HuH-7 (cell line): ENCODE measurements at places on chromosomes 12 and 14.
A peak's percentile ranks its signal among the peaks of the same experiment; 100 is the strongest.

- no peak for DNase-seq
Measured at GRCh38 chr14:47208434-47208833, 467.0 kb downstream of the MDGA2 start.

- DNase-seq = no peak
Measured at GRCh38 chr12:11822081-11822834, 172.8 kb downstream of the ETV6 start.

DNA sequence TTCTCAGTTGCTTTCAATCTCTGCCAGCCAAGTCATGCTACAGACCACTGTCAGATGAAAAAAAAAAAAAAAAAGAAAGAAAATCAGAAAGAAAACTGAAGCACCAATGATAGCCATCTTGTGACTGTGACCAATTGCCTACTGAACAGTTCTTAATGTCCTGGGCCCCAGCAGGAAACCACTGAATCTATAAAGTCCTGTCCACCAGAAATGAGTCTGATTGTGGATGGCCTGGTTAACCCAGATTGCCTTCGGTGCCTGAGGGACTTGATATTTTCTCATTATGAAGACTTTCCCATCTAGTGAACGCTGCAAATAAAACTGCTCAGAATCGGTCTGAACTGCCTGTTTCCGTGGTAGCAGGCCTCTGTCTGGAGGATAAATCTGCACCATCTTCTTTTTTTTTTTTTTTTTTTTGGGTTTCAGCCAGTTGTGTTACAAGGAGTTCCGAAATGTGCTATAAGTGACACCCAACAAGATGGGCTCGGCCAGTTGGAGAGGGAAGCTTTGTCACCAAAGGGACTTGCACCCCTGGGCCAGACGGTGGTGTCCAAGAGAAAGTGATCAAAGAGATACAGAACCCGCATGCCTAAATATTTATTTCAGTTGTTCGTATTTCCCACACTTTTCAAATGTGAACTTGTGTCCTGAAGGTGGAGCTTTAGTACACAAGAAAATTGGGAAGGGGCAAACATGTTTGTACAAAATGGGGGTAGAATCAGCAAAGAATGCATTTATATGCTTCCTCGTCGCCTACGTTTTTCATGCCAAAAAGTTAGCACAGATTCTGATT lies 3.0 kb upstream of the PLXNC1 start:
- DNase-seq = peak; percentile 62

DNA sequence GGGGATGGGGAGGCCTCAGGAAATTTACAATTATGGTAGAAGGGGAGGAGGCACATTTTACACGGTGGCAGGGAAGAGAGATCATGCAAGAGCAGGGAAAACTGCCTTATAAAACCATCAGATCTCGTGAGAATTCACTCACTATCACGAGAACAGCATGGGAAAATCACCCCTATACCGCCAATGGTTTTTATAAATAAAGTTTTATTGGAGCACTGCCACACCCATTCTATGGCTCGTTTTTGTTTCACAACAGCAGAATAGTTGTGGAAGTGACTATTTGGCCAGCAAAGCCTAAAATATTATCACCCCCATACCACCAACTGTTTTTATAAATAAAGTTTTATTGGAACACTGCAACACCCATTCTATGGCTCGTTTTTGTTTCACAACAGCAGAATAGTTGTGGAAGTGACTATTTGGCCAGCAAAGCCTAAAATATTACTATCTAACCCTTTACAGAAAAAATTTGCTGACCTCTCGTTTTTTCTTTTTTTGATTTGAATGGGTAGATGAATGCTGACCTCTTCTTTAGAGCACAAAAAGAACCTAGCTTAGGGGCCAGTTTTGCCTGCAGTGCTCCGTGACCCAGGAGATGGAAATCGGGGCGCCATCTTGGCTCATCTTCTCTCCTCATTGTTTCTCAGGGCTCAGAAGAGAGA lies 77.3 kb upstream of the RIN3 start:
- DNase-seq = no peak

GRCh38 chr12:47781479-47782371 lies 8.7 kb downstream of the SLC48A1 start:
- no peak for DNase-seq

- no peak for DNase-seq
Measured at GRCh38 chr12:92070054-92070863, 75.4 kb downstream of the BTG1 start.

GRCh38 chr14:101353422-101353821 lies 207.9 kb upstream of the DIO3 start:
- DNase-seq = no peak

DNA sequence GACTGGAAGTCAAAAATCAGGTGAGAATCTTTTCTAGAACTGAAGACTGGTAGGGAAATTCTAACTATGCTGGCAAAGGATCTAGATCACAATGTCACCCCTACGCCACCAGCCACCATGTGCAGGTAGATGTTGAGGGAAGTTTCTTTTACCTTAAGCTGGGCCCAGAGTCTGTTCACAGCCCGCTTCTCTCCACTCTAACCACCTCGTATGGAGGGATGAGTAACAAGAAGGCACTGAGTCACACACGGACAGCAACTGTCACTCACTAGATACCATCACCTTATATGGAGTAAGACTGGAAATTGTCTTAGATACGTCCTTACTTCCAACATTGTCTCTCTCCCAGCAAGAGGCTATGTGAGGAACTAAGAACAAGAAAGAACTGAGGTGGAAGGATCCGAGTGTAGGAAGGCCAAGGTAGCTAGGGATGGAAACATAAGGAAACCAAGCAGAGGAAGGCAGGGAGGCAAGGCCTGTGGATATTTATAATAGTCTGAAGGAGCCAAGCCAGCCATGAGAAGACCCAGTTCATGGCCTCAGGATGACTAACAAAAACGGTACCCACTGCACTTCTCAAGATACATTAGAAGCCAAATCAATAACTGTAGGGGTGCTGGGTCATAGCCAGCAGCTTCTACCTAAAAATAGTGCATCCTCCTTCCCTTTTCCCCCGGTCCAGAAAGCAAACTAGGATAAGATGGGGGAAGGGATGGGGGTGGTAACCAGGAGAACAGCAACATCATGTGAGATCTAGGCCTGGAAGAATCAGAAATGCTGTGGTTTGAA lies 15.5 kb downstream of the REM2 start:
- DNase-seq = no peak

DNA sequence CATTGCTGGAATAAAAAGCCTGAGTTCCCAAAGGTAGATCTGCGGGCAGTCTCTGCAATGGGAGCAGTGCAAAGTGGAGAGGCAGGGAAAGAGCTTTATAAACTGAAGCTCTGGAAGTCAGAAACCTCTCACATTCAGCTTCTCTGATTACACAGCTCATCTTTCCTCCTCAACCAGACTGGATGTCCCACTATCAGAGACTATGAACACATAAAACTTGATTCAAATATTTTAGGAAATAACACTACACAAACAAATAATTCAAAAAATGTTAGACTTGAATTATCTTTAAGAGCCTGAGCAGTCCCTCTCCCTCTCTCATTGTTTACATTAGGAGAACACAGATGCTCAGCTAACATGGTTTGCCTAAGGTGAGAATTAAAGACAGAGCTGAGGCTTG lies 72.9 kb downstream of the DENND5B start:
- no peak for DNase-seq

DNA sequence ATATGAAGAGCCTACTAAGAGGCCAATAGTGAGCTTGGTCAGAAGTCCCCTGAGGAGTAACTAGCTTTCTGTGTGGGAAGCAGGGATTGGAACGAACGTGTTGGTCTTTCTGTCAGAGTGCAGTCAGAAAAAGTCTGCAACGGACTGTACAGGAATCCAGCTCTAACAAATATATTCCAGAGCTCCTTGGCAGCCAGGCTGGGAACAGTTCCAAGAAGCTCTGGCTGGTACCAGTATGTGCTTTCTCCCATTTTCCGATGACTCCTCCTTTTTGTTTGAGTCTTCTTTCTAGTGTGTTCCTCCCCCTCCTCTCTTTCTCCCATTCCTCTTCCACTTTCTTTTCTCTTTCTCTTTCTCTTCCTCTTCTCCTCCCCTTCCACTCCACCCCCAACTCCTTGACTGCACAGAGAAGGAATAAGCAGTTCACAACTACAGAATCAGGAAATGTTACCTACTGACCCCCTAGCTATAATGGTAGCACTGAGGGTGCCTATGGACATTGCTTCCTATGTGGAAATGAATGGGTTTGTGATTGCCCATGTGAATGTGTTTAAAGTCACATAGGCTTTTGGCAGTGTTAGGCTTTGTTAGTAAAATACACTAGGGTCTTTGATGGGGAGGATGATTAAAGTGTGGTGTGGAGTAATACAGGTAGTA lies 59.9 kb downstream of the TTLL5 start:
- no peak for DNase-seq

DNA sequence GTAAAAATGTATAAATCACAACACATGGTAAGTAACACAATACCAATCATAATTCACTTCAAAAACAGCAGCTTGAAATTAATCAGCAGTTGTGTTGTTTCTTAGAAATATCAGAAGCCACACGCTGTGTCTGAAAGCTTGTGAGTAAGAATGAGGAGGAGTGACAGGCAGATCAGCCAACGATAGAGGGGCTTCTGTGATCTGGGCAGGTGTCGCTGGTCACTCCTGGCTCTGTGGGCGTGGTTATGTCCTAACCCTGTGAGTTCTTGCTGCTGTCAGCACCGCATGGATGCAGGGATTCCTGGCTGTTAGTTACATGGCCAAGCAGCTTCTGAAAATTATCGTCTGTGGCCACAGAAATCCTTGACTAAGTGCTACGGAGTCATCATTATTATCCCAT lies 123.4 kb downstream of the SLC25A47 start:
- DNase-seq = no peak

- no peak for DNase-seq
Measured at GRCh38 chr12:62215506-62215905, 44.7 kb upstream of the USP15 start.

GRCh38 chr14:84162633-84163032 lies 1367.3 kb upstream of the FLRT2 start:
- no peak for DNase-seq

DNA sequence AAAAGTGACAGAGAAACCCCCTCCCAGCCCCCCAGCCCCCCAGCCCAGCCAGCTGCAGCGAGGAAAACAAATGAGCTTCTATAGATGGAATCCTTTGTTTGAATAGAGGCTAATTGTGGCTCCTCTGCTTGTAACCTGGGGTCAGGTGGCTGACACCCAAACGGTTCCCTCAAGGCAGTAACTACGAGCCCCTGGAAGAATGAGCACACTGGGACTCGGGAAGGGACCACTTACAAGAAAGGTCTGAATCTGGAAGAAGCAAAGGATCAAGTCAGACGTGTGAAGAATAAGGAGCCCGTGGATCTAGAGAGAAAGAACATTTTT lies 108.7 kb upstream of the FUT8 start:
- no peak for DNase-seq

- DNase-seq = no peak
Measured at GRCh38 chr14:82003426-82003825, 469.8 kb upstream of the SEL1L start.

DNA sequence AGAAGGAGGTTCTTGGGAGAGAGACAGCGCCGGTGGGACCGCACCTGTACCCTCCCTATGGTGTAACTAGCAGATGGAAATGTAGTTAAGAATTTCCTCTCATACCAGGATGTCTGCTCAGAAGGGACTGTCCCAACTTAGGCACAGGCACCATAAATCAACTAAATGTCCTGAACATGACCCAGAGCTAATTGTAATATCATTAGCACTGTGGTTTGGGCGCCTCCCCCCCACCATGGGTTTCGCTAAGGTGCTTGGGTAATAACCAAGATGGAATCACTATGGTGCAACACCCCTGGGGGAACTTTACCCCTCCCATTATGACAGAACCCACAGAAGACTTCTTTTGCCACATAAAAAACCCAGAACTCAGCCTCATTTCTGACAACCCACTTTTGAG lies 15.9 kb downstream of the ZNF641 start:
- no peak for DNase-seq

- no peak for DNase-seq
Measured at GRCh38 chr12:131391399-131391798, 319.5 kb upstream of the SFSWAP start.

GRCh38 chr14:93100570-93100969 lies 15.2 kb downstream of the ITPK1 start:
- DNase-seq = no peak

- no peak for DNase-seq
Measured at GRCh38 chr12:65885312-65885711, 61.0 kb downstream of the HMGA2 start.

GRCh38 chr12:114848666-114849065 lies 164.7 kb upstream of the TBX3 start:
- DNase-seq = no peak

DNA sequence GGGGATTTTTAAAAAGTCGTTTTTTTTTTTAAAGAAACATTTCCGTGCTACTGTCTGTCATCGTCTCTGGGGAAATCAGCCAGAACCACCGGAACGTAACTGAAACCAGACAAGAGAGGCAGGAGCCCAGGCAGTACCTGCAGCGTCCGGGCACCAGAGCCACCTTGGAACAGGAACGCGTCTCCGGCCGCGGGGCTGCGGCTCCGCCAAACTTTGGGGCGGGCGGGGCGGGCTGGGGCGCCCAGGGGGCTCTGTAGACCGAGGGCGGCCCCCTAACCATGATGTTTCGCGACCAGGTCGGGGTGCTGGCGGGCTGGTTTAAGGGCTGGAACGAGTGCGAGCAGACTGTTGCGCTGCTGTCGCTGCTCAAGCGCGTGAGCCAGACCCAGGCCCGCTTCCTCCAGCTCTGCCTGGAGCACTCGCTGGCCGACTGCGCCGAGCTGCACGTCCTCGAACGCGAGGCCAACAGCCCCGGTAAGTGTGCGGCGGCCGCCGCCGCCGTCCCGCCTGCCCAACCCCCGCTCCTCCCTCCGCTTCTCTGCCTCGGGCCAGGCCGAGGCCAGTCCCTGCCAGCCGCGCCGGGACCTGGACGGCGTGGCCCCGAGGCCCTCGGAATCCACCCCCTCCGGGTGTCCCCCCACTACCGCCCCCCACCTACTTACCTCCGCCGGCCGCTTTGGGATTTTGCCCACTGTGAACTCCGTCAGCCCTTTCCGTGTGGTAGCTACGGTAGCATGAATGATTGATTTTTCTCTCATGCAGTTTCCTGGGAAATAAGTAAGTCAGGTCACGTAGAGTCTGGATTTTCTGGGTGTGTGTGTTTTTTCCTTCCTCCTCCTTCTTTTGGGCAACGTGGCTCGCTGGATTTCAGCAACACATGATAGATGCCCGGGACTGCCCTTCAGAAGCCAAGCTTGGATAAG lies 972 bp downstream of the SAMD4A start:
- DNase-seq = peak; percentile 42
